ENCODE measurements at places on chromosomes 5 and 9. TPM values are rescaled to one million over a fixed set of nuclear protein-coding genes. Genes with fewer than 3 reads are reported as not detected.

Gene ASB6
- total RNA-seq, result 23.4 TPM

DNA sequence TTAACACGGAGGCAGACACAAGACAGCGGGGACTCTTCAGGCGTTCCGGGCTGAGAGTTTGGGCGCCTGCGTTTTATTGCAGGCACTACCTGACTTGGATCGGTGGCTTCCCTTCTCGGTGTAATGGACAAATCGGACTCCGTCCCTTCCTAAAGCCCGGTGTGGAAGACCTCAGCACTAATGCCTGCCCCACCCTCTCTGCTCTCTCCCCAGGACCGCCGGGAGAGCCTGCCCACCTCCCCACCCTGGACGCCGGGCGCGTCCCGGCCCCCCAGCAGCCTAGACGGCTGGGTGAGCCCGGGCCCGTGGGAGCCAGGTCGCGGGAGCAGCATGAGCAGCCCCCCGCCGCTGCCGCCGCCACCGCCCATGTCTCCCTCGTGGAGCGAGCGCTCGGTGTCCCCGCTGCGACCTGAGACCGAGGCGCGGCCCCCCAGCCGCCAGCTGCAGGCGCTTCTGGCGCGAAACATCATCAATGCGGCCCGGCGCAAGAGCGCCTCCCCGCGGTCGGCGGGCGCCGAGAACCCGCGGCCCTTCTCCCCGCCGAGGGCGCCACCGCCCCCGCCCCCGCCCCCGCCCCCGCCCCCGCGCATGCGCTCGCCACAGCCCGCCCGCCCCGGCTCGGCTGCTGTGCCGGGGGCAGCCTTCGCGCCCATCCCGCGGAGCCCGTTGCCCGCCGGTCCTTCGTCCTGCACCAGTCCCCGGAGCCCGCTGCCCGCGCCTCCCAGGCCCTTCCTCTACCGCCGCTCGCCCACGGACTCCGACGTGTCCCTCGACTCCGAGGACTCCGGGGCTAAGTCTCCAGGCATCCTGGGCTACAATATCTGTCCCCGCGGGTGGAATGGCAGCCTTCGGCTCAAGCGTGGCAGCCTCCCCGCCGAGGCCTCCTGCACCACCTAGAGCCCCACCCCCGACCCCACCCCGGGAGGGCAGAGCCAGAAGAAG, 4.6 kb upstream of the MYOZ3 start:
- peak; percentile 97 for DNase-seq

Gene EFCAB9
- total RNA-seq, result not detected

Gene IFNA2
- not detected for total RNA-seq

DNA sequence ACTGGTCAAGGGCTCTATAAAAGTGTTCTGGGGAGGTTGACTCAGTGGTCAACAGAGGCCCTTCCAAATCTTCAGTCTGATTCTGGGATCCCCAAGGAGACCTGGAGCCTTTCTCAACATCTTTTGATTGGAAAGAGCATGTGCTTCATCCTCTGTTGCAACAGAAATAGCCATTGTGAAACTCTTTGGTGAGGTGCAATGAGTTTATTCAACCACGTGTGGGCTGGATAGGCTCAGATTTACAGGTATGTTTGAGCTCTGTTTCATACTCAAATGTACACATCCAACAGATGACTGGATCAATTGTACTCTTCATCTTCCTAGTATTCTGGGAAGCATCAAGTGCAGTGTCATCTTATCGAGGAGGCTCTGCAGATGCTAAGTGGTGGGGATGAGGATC, 60.5 kb downstream of the CTSL start:
- DNase-seq, result no peak

DNA sequence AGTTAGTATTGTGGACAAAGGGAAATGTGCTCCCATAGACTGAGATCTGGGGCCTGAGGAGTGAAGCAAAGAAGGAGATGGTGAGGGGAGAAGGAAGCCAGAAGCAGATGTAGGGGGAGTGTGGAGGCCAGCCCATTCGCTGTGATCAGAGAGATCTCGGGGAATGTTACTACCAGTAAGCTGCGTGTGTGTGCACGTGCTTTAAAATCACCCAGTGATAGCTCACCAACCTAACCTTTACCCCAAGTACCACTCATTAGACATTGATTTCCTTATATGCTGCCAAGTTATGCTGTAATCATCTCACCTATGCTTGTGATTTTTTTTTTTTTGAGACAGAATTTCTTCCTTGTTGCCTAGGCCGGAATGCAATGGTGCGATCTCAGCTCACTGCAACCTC, 659.1 kb downstream of the IRX1 start:
- no peak for DNase-seq

DNA sequence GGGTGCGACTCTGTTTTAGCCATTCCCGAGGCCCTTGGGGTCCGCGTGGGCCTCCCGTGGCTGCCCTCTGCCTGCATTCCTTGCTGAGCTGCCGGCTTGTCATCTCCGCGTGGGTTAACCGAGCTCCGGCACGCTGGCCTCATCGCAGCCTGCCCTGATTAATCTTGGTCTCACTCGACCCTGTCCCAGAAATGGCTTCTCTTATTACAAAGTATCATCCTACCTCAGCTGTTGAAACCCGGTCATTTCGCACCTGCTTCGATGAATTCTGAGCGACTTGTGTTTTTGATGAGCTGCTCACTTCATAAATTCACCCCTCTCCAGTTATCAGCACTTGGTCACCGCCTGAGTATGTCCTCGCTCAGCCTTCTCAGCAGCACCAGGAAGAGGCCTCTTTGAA, 123.5 kb upstream of the EGFLAM start:
- peak; percentile 57 for DNase-seq

- peak; percentile 93 for DNase-seq
These were observed 27.0 kb upstream of the ANXA2R start for GRCh38 chr5:43066799-43067741.

Gene CCL27
- total RNA-seq, result not detected

DNA sequence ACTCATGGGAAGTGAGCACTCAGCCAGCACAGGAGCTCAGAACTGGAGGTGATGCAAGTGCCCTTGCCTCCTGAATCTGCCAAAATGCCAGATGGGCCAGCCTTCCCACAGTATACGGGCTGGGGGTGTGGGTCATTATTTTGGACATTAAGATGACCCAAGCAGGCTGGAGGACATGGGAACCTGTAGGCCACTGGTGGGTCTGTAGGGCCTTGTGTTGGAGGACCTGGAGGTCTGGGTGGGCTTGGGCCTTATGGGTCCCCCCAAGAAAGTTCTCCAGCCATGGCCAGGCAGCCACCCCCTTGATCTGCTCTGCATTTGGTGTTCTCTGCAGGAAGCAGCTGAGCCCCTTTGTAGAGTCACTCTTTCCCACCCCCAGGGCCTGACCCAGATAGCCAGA, 71.0 kb upstream of the ANGPTL2 start:
- DNase-seq, result no peak

- DNase-seq, result peak; percentile 61
These were observed 638 bp downstream of the MRPS30 start for GRCh38 chr5:44809215-44809955.

- no peak for DNase-seq
These were observed 108.2 kb downstream of the HTR1A start for GRCh38 chr5:63854076-63854475.

Data from upper lobe of left lung (tissue), 6 donors.